Activated CD4-positive, alpha-beta T cell treated with anti-CD3 and anti-CD28 coated beads, Interleukin-2, amount 50 U/mL, for 1 hour (primary cell): ENCODE measurements at places on chromosomes 4 and X.

DNA sequence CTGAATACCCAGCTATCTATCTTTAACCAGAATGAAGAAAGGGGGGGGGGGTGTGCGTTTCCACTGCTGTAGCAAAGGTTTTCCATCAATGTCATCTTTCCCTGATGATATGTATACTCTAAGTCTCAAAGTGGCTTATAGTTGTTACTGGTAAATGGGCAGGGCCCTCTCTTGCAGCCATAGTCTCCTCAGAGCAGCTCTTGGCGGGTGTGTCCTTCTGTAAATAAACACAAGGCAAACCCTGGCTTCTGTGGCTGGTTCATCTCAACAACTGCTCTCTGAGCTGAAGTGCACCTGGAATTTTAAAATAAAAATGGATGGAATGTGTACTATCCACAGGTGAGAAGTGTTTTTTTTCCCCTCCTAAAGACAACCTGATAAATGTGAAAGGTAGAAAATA lies 57.5 kb upstream of the SCML1 start:
- DNase-seq = no peak

DNA sequence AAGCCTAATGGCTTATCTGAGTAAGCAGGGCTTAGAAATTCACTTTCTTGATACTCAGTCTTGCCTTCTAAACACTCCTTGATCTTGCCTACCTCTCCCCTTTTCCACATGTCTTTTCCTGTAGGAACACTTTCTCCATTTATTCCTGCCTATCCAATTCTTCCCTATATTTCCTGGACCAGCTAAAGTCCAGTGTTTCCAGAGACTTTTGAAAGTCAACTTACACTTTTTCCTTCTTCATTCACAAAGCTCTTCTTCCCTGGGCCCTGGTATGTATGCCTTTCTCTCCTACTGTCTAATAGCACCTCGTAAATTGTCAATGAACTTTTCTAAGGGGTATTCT lies 20.6 kb downstream of the VSIG4 start:
- DNase-seq = no peak

DNA sequence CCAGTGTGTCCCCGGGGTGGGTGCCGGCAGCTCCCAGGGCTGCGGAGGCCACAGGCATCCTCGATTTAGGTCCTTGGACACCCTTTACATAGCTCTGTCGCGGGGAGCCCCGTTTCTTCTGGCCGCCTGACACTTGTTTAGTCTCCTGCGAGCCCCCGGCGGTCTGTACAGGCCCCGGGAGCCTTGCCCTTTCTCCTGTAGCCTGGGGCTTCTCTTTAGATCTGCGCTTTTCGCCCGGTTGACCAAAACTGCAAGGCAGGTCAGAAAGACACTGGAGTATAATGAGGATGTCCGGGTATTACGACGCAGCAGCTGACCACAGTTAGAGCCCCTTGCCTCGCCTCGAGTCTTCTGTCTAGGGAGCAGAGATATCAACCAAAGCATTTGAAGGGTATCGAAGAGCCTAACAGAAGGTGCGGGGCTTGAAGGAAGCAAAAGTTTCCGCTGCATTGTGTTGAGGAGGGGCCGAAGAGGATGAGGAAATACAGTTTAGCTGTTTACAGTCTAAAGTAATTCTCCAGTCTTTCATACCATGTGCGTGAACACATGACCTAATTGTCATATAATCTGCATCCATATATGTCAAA lies 479 bp downstream of the BRCC3 start:
- no peak for DNase-seq

GRCh38 chr4:130073145-130073790 lies 977.3 kb downstream of the C4orf33 start:
- DNase-seq = no peak

GRCh38 chr4:154126276-154126675 lies 337.4 kb upstream of the SFRP2 start:
- no peak for DNase-seq

DNA sequence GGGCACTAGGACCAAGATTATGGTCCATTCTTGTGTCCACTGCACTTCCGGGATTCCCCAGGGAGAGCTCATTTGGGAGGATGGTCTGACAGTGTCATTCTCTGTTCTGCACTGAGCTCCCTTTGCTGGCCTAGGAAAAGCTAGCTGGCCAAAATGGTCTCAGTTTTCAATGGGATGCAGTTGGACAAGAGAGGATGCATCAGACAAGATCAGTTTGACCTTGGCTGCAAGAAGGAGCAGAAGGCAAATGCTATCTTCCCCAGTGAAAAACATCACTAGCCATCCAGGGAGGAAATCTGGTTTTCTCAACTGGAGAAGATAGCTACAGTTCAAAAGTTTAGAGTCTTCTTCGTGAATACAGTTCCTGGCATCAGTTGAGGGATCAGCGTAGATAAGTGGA lies 221.1 kb downstream of the PTTG2 start:
- no peak for DNase-seq

DNA sequence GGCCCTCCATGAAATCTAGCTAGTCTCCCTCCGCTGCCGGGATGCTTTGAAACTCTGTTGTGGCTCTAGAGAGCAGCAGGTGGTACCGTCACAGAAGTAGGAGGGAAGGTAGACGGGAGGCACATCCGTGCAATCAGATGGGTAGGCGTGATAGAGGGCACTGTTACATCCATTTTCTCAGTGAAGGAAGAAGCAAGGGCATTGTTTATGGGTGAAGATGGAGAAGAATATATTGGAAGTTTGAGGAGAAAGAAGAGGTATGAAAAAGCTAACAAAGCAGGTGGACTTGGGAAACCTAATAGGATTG lies 1.3 kb downstream of the ANAPC4 start:
- DNase-seq = no peak

GRCh38 chrX:6440648-6441047 lies 94.3 kb downstream of the VCX3A start:
- no peak for DNase-seq
